NCI-H187 treated with DMSO at 0.1 percent for 48 hours (cell line): ENCODE measurements at places on chromosomes 2 and 18.

DNA sequence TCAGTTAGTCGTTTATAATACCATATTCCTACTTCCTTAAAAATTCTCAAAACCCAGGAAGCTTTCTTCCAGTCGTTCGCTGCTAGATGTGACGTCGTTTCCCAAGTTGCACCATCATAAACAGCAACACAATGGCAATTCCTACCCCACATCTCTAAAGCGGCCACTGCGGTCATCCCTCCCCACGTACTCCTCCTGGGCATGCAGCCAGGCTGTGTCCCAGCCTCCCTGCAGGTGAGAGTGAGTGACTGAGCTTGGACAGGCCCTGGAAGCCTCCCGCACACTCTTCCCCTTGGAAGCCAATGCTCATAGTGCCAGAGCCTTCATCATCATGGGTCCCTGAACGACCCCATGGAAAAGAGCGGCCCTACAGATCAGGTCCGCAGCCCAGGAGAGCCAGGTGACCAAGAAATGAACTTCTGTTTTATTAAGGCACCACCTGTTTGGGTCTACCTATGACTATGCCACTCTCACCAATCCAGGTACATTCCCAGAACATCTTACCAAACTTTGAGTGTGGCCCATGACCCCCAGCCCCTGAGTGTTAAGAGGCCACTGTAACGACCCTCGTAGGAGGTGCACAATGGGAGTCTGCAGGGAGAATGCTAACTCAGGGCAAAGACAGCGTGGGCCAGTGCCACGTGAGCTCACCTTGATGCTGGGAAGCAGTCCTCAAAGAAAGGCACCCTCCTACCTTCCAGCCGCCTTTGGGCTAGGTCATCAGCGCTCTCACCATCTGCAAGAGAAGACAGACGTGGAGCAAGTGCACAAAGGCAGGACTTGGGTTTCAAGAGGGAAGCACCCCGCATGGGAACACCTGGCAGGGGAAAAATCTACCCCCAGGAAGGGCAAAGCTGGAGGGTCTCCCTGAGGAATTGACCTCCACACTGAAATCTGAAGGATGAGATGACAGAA, 74.7 kb upstream of the RAB6C start:
- no peak for DNase-seq

- no peak for DNase-seq
These were observed 403.4 kb upstream of the CDH7 start for GRCh38 chr18:65347446-65347845.

- no peak for DNase-seq
These were observed 14.5 kb downstream of the CNNM4 start for GRCh38 chr2:96775160-96775559.

- DNase-seq: no peak
These were observed 49.4 kb downstream of the LONRF2 start for GRCh38 chr2:100272841-100273329.

GRCh38 chr2:217297096-217297495, 437.2 kb upstream of the TNP1 start:
- DNase-seq: no peak

DNA sequence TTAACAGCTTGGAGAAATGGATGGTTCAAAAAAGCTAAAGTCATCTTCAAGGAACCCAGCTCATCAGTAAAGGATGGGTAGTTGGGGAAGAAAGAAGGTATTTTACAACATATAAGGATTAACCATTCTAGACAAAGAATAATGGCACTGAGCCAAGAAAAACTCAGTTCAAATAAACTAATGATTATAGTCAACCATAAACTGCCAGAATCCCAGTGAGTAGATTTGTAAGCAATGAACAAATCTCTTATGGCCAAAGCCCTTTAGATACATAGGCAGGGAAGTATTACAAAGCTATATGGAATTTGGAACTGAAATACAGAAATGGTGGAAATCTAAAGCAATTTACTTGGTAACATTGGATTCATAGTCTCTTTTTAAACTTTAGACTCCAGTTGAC, 92.4 kb upstream of the ZFP36L2 start:
- DNase-seq: no peak

DNA sequence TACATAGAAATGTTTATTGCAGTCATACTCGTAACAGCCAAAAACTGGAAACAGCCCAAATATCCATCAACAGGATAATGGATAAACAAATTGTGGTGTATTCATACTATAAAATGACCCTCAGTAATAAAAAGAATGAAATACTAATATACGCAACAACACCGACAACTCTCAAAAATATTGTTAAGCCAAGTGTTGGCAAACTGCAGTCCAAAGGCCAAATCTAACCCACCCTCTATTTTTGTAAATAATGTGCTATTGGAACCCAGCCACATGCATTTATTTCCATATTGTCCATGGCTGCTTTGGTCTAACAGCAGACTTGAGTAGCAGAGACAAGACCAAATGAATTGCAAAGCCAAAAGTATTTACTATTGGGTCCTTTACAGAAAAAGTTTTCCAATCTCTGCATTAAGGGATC, 151.0 kb downstream of the MREG start:
- DNase-seq: no peak

DNA sequence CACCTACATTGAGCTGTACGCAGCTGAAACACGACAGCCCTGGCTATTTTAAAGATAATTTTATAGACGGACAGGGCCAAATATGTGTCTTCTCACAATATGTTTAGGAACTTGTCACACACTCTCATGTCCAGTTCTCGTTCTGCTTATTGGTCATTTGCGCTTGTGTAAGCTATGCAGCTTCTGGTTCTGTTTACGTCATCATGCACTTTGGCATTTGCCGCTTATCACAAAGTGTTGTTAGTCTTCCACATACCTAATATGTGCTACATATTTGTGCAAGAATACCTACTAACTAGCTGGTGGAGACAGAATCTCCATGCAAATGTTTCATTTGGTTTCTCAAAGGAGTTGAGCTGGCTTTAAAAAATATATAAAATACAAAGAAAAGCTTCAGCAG, 7.5 kb upstream of the ZNF516 start:
- no peak for DNase-seq

DNA sequence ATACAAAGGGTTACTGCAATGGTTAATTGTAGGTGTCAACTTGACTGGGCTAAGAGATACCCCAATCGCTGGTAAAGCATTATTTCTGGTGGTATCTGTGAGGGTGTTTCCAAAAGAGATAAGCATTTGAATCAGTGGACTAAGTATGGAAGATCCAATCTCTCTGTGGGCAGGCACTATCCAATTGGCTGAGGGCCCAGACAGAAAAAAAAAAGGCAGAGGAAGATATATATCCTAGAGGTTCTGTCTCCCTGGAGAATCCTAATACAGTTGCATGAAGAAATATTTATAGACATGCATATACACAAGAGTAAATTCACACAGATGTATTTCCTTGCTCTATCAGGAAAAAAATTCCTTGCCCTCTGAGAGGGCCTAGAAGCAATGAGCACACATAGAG, 43.9 kb downstream of the TBC1D8 start:
- no peak for DNase-seq

GRCh38 chr2:188349019-188349418, 57.3 kb downstream of the GULP1 start:
- DNase-seq: no peak

DNA sequence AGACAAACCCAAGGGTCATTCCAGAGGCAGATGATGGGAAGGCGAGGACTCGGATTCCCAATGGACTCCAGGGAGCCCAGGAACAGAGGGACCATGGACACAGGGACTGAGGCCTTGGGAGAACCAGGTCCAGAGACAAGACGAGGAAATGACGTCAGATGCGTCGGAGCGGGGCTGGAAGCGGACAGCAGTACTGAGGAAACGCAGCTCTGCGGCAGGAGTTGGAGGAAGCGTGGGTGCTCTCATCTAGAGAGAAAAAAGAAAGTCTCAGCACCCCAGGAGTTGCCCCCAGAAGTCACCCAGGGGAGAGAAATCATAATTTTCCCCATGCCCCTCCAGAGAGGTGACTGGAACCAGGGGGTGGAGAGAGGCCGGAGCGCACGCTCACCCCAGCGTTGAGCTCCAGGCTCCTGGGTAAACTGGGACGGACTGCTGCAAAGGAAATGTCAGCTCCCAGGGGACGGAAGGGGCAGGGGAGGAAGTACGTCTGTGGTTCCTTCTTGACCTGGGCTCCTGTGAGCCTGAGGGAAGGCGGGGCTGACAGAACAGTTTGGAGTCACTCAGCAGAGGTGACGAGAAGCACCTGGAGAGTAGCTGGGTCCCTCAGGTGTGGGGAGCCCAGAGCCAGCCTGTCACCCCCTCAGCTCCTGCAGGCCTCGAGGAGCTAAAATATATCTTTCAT, 44.7 kb downstream of the CMPK2 start:
- no peak for DNase-seq

DNA sequence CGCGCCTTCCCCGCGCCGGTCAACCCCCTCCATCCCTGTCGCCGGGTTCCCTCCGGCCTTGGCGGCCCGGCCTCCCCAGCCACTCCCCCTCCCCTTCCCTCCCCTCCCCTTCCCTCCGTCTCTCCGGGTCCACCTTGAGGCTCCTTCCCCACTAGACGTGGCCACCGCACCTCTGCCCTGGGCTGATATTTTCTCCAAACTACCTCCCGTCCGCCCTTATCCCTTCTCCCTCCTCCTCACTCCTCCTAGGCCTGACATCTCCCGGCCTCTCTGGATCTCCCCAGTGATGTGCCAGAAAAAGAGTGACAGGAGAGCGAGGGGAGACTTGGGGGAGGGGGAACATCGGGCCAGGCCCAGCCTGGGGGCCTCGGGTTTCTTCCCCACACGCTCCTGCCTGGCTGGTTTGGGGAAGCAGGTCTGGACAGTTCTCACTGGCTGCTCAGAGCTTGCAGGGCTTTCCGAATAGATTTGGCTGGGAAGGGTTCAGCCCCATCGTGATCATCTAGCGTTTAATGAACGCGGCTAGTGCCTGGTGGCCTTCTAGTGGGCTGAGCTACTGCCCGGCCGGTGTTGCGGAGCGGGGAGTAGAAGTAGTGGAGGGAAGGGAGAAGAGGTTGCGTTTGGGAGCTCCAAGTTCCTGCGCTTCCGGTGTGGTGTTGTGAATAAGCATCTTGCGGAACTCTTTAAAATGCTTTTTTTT, 641 bp downstream of the MAPRE3 start:
- no peak for DNase-seq

GRCh38 chr2:160898581-160899307, 261.5 kb upstream of the TANK start:
- DNase-seq: no peak

- no peak for DNase-seq
These were observed 119.7 kb upstream of the SMAD2 start for GRCh38 chr18:48050176-48050575.

- DNase-seq: no peak
These were observed 7.1 kb upstream of the KLF11 start for GRCh38 chr2:10036095-10036884.

DNA sequence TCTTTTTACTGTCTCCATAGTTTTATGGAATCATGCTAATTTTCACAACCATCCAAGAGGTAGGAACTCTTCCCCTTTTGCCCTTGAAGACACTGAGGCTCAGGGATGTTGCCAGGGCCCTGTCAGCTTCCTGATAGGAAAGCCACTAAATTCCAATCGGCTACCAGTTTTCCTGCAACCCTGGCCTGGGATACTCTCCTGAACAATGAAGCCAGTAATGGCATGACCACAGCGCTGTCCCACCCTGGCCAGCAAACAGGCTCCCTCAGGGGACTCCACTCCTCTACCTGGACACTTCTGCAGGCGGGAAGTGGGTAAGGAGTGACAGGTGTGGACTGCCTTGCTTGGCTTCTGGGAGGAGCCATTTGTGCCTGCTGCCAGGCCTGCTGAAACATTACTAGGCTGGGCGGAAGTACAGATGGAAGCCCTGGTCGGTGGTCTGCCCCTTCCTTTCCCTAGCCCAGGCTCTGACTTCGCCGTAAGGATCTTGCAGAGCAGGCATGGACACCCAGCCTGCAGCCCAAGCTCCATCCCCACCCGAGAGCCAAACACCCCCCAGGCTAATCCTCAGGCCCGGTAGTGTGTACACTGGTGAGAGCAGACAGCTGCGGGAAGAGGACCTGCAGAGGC, 78.8 kb upstream of the SMAD2 start:
- DNase-seq: no peak

GRCh38 chr2:189834059-189834458, 49.8 kb downstream of the PMS1 start:
- DNase-seq: no peak

DNA sequence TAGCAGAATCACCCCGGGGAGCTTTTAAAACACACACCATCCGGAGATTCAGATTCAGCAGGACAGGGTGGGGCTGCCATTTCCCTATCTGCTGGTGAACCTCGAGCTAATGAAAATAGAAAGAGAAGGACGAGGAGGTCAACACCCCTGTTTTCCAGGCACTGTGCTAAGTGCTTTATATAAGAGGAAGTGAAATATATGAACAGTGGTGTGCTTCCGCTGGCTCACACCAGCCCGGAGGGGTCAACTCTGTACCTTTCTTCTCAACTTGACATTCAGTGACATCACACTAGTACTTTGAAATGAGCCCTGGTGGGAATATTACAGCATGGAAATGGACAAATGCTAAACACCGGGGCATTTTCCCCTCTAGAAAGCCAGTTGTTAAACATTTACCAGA, 108.3 kb upstream of the LTBP1 start:
- DNase-seq: no peak

- DNase-seq: no peak
These were observed 20.8 kb upstream of the SP5 start for GRCh38 chr2:170694316-170694715.

DNA sequence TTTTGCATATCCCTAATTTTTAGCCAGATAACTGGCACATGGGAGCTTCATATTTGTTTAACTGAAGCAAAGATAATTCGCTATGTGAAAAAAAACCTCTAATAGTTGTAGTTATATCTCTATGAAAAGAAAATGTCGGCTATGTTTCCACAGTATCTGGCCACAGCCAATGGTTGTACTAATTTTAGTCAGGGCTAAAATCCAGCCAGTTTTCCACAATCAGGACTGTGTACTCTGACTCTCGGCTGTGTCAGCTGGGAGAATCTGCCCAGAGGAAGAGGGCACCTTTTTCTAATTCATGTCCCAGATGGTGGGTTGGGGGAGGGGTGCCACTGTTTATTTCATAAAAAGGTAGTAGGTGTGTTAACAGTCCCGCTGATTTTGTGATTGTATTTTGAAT, 38.8 kb downstream of the STRADB start:
- no peak for DNase-seq

DNA sequence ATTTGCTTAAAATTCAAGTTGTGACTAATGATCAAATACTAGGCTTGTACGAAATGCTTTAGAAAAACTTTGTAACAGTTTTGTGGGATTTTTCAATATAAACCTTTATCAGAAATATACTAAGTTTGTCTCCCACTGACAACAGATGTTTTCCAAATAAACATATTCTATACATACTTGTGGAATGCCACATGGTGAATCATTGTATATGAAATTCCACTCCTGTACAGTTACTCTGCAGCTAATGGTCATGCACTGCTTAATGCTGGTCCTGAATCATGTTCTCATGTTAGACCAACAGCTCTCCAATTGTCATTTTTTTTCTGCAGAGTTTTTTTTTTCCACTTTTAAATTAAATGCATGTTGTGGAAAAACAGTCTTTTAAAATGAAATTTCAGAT, 90.1 kb downstream of the DPP4 start:
- DNase-seq: no peak

- DNase-seq: no peak
These were observed 412.1 kb downstream of the TSN start for GRCh38 chr2:122167515-122167914.

- no peak for DNase-seq
These were observed 6.2 kb upstream of the ANXA4 start for GRCh38 chr2:69735686-69736085.
